ENCODE measurements at places on chromosomes 4 and X. TPM values are rescaled to one million over a fixed set of nuclear protein-coding genes. Genes with fewer than 3 reads are reported as not detected.

ATP8A1 gene
- polyA plus RNA-seq: 0.02 TPM

MAGEA4 gene
- not detected for polyA plus RNA-seq

DNA sequence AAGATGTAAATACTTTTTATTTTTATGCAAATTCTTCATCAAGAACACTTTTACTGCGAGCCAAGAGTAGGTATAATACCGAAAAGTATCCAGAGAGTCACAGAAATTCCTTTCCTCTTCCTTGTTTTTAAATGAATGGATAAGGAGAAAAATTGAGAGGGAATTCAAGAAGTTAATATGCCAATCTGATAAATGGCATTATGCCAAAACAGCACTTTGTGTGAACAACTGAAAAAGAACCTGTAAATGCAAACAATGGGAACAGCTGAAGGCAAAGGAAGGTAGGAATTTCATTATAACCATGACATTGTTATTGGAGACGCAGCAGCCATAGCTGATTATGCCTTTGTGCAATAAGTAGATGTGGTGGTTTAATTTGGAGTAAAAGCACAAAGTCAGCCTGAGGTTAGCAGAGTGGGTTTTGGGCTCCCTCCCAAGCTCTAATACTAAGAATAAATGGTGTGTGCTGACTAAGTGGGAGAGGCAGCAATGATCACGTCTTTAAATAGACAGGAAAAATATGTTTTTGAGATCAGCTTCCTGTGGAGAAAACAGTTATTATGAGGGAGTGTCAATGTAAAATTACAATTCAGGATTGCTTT is 209.8 kb upstream of the NDST4 start:
- DNase-seq: no peak

PAGE1 gene
- polyA plus RNA-seq: not detected

GRCh38 chrX:118474586-118474985 is 21.0 kb upstream of the DOCK11 start:
- no peak for DNase-seq

GRCh38 chr4:3304831-3305609 is 12.2 kb downstream of the RGS12 start:
- no peak for DNase-seq

All from foreskin keratinocyte (primary cell).